Non-pigmented ciliary epithelial cell (primary cell): ENCODE measurements at places on chromosomes 1 and 21.

- DNase-seq, result no peak
Observed at GRCh38 chr21:29347274-29347681, 48.6 kb downstream of the BACH1 start.

DNA sequence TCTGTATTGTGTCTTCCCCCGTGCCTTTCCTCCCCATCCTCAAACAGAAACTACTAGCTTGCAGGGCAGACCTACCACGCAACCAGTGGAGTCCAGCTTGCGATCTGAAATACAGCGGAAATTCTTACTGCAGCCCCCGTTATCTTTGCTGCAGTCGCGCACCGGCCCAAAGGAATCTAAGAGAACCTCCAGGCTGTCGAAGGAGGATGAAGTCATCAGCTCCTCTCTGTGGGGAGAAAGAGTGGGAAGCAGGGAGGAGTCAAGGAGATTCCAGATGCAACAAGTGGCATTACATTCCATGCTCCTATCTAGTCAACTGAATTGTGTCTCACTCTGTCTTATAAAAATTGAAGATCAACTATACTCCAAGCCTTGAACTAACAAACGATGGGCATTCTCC, 206.9 kb downstream of the ASTN1 start:
- DNase-seq, result no peak

- DNase-seq, result no peak
Observed at GRCh38 chr1:38085666-38086330, 39.2 kb upstream of the POU3F1 start.

GRCh38 chr1:182137546-182137945, 76.0 kb upstream of the ZNF648 start:
- DNase-seq, result no peak

DNA sequence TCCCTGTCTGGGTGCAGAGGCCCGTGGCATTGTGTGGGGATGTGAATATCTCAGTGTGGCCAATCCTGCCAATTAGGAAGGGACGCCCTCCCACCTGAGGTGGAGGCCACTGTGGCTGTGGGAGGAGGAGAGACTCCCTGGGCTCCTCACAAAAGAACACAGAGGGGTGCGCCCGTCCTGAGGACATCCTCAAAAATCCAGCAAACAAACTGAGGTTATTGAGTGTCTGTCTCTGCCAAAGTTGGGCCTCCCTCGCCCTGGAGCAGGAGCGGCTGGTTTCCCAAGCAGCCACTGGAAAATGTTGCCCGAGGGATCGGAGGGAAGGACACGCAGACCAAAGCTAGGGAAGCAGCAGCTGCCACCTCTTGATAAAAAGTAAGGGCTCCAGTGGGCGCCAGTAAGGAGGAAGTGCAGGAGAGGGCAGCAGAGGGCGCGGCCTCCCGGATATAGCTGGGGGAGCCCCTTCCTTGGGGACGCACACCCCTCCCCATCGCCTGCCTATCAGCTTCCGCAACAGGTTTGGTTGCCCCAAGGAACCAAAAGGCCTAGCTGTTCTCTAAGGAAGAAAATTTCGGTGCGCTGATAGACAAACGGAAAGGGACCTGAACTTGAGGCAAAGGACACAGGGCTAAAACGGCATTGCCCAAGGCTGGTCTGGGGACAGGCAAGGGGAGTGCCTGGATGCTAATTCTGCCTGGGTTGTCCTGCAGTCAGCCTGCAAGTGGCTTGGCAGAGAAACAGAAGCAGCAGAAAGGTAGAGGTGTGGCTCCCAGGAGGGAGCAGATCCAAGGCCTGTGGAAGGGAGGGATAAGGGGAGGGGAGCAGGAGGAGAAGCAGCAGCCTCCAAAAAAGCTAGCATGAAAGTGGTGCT, 1.7 kb upstream of the GRIK3 start:
- DNase-seq, result no peak

DNA sequence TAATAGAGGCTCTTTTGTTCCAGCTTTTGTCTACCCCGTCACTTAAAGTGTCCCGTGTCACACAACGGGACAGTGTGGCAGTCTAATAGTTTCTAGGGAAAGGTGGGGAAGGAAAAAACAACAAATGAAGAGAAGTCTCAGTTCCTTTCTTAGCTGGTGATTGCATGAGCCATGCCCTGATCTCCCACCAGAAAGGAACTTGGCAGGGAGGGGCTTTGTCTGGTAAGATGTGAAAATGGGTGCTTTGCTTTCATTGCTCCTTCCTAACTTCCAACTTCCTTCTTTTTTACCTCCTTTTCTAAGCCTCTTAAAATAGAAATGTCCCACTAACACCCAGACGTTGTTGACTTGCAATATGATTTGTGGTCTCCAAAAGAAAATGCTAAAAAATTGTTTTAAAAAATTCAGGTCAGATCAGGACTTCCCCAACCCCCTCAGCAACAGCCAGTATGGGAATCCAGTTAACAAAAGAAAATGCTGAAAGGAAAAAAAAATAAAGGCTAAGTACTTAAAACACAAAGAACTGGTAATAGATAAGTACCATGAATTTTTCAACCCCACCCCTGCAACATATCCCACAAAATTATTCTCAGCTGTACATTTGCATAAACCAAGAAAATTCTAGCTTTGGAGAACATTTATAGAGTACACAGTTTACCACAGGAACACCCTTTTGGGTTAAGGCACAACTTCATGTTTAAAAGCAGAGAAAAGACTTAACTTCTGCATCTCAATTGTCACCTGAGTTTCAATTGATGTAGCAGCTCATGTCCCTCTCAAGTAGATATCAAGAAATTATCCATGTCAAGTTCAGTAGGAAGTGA, 106.2 kb downstream of the NIBAN1 start:
- no peak for DNase-seq

DNA sequence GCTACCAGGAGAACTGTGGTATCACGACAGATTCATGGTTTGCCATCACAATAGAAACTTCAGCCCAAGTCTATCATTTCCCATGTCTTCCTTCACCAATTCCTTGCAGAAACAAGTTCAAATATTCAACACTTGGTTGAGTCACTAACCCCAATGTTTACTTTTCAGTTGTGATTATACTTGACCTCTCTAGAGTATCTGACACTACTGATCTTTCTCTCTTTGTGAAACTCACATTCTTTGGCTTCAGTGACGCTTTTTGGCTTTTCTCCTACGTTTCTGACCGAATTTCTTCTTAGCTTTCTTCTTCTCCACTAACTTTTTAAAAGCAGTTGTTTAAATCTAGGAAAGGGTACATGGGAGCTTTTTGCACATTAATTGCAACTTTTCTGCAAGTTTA, 48.8 kb upstream of the HMGB4 start:
- peak; percentile 18 for DNase-seq

- DNase-seq, result no peak
Observed at GRCh38 chr1:53503433-53504217, 44.4 kb downstream of the DMRTB1 start.

DNA sequence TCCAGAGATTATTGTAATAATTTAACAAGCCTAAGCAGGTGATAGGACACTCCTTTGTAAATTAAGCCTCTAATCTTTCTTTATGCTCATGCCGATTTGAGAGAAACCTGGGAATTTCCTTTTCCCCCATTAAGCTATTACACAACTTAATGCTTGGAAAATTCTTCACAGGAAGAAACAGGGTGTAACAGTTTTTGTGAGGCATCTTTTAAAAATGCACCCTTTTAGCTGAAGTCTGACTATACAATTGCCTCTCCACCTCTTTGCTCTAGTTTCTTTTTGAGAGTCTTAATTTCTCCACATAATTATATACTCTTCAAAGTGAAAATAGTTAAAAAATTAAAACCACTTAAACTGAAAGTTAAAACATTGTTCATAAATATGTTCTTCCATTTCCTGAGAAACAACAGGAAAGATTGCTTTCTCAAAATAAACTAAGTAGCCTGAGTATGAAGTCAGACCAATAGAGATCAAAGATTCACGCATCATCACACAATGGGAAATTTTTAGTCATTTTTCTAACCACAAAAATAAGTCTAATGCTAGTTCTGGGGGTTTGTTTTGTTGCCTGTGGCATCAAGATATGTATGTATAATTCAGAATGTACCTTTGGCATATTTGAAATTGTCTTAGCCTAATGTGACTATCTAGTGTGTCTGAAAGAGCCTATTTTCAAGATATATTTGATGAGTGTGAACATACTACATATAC, 34.7 kb downstream of the LRRC8D start:
- no peak for DNase-seq
